ENCODE measurements at places on chromosomes 11 and 22.
A peak's percentile ranks its signal among the peaks of the same experiment; 100 is the strongest.

DNA sequence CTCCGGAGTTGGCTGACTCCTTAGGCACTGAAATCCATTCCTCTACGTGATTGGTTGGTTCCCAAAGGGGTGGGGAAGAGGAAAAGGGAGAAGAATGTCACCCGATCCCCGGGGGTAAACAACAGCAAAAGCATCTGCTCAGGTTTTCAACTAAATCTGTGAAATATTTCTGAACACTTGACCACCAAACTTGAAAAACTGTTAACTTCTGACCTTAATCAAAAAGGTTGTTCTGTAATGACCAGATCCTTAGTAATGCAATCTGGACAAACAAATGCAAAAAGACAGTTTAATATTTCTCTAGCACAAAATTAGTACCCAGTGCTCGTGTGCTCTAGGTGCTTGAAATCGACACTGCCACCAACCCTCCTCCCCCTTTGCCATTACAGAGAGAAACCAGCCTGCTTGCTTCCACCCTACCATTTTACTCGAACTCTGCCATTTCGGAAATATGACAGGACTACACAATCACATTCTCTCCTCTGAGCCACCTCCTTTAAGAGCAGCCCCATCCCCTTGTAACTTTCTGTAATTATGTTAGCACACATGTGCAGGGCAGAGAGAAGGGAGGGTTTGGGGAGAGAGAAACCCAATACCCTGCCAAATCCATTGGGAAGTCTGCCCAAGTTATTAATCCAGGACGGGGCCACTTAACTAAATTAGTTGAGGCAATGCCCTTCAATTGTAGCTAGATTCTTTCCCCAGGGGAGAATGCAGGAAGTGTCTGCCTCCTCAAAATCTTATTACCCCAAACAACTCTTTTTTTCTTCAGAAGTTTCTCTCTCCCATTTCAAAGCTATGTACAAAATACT is 113.8 kb downstream of the RBFOX2 start:
- no peak for DNase-seq

DNA sequence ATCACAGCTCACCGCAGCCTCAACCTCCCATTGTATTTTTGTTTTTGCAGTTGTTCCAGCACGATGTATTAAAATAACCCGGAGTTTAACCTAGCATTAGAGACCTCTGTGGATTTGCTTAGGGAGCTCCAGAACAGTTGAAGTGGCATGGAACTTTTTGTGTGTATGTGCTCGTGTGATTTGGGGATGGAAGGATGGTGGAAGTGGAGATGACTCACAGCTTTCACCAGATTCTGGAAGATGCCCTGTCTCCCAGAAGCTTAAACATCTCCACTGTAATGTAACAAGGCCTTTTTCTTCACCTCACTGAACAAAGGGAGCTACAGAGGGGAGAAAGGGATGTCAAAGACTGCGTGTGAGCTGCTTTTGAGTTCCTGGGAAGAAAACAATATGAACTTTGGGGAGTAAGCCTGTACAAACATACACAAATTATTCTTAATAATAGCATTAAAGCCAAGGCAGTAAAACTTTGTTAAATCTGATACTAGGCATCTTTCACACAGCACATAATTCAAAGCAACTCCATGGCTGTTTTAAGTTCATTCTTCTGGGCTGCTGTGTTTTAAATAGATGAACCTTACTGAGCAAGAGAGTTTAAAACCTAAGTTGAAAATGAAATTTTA is 226.4 kb downstream of the ADAMTS15 start:
- no peak for DNase-seq

DNA sequence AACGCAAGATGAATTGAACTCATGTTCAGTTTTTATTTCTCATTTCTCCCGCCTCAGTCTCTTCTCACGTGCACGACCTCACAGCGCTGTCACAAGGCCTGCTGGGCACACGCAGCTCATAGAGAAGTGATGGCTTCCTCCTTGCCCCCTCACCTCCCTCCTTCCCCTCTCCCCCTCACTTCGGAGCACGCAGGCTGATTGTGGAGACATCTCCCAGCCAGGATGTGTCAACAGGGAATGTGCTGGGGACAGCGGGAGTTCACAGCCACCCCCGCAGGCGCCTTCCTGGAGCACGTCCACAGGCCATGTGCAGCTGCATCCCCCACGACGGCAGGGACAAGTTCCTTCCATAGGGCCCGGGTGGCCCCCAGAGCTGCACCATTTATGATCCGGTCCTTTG is 29.1 kb upstream of the KRTAP5-6 start:
- DNase-seq = no peak

DNA sequence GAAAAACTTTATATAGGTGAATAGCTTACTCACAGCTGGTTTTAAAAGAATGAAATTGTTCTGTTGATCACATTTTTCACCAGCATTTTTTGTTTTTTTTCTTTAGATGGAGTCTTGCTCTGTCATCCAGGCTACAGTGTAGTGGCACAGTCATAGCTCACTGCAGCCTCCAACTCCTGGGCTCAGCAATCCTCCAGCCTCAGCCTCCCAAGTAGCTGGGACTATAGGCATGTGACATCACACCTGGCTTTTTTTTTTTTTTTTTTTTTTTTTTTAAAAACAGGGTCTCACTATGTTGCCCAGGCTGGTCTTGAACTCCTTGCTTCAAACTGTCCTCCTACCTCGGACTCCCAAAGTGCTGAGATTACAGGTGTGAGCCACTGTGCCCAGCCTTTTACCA is 3.6 kb downstream of the PACS1 start:
- DNase-seq = no peak

DNA sequence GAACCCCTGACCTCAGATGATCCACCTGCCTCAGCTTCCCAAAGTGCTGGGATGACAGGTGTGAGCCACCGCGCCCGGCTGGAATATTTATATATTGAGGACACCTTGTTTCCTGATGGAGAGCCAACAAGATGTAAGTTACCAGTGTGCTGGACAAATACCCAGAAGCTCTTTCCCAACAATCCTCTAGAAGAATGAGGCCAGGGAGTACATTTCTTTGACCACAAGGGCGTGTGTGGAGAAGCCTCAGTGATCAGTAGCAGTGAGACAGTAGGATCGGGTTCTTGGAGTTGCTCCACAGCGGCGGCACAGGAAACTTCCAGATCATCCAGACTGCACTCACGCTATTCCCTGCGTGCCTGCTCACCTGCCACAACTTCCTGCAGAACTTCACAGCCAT is 10.3 kb upstream of the POLA2 start:
- DNase-seq = no peak

DNA sequence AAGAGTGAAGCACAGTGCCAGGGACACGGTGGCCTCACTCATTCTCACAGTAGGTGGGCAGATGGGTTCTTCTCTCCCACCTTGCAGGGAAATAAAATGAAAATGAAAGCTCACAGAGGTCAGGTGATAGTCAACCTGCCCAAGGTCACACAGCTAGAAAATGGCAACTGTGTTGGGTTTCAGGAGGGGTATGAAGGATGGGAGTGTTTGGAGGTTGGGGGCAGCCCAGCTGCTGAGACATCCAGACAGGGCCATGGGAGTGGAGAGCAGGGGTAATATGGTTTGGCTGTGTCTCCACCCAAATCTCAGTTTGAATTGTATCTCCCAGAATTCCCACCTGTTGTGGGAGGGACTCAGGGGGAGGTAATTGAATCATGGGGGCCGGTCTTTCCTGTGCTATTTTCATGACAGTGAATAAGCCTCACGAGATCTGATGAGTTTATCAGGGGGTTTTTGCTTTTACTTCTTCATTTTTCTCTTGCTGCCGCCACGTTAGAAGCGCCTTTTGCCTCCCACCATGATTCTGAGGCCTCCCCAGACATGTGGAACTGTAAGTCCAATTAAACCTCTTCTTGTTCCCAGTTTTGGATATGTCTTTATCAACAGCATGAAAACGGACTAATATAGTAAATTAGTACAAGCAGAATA is 247.0 kb downstream of the TENM4 start:
- DNase-seq = no peak

- DNase-seq = peak; percentile 76
Observed at GRCh38 chr11:18720808-18721560, 5.0 kb downstream of the IGSF22 start.

DNA sequence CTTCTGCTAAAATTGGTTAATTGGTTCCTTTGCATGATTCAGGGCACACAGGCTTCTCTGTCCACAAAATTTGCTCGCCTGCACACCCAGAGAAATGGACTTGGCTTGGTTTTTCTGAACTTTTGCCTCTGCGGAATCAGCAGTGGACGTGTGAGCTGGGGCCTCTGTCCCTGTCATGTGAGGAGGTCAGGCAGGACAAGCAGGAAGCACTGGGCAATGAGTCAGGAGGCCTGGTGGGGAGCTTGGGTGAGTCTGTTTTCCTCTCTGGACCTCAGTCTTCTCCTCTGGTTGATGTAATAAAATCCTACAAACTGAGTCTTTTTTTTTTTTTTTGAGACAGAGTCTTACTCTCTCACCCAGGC is 10.4 kb upstream of the CELSR1 start:
- no peak for DNase-seq

GRCh38 chr11:1138097-1138496 is 19.7 kb upstream of the MUC5AC start:
- DNase-seq = no peak

GRCh38 chr11:80443177-80443576 is 1002.3 kb upstream of the TENM4 start:
- no peak for DNase-seq

DNA sequence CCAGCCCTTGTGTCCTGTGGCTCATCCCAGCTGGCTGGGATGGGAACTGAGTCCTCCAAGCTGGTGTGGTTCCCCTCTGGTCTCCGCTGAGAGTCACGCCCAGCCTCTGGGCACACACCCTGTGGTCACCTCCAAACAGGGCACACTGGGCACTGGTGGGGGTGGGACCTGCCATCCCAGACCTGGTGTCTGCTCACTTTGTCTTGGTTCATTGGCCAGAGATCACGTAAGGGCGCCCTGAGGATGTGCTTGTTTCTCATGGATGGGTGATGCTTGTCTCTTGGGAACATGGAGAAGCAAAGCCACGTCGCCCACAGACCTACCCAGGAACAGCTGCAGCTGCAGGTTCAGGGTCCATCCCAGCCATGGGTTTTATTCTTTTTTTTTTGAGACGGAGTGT is 43.1 kb downstream of the LRP5 start:
- DNase-seq = no peak

GRCh38 chr11:110857892-110858546 is 145.8 kb upstream of the ARHGAP20 start:
- no peak for DNase-seq

DNA sequence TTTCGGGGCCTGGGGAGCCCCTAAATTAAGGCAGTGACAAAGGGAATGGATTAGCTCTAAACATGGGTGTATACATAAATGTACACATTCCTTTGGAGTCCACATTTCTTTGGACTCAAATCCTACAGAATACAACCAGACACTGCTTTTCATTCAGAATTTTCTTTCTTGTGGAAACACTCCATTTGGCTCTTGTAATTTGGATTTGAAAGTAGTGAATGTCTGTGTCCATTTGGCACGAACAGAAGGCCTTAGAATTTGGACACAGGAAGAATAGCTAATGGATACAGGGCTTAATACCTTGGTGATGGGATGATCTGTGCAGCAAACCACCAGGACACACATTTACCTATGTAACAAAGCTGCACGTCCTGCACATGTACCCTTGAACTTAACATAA is 399.5 kb downstream of the NELL1 start:
- DNase-seq = no peak

GRCh38 chr11:102864724-102865123 is 10.1 kb downstream of the MMP12 start:
- DNase-seq = no peak

- DNase-seq = no peak
Observed at GRCh38 chr22:24930678-24931077, 15.8 kb downstream of the LHFPL7 start.

DNA sequence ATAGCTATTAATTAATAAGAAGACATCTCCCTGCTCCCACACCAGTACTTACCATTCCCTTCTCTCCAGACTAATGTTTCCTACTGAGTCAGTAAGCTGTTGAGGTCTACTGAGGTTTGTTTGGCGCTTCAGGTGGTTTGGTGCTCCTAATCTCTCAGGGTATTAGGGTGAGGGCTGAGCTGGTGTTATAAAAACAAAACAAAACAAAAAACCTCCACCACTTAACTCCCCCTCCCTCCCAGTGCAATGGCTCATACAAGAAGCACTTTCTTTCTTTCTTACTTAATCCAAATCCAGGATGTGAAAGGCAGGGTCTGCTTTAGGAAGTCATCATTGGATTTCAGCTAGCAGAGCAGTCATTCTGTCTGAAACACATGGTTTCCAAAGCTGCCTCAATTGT is 15.3 kb downstream of the CSTPP1 start:
- DNase-seq = no peak

DNA sequence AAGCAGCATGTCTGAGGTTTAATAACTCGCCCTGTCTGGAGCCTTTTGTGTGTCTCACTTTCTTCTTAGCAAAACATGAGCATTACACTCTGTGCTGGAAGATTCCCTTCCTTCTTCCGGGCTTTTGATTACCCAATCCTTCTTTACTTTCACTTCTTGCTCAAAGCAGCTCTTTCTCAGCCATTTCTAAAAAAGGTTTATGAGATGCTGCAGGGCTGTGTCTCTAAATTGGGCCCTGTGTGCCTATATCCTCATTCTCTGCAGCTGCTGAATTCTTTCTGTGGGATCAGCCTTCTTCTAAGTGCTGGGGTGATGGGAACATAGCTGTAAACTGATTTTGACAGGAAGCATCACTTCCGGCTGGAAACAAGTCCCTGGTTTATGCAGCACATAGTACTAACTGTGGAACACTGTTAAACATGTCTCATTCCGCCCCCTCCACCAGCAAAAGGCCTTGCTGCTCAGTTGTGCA is 71.8 kb downstream of the PIWIL4 start:
- DNase-seq = no peak

DNA sequence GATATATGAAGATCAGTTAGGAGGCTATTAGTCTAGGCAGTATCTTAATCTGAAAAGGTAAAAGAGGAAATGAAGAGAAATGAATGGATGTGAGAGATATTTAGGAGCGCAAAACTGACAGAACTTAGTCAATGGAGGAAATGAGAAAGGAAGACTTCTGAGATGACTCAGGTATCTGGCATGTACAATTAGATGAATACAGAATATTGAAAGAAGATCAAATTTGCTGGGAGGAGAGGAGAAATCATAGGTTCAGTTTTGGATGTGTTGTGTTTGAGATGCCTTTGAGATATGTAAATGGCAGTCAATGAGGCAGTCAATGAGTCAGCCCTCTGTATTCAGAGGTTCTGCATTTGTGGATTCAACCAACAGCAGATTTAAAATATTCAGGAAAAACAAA is 42.9 kb upstream of the GAB2 start:
- DNase-seq = no peak

DNA sequence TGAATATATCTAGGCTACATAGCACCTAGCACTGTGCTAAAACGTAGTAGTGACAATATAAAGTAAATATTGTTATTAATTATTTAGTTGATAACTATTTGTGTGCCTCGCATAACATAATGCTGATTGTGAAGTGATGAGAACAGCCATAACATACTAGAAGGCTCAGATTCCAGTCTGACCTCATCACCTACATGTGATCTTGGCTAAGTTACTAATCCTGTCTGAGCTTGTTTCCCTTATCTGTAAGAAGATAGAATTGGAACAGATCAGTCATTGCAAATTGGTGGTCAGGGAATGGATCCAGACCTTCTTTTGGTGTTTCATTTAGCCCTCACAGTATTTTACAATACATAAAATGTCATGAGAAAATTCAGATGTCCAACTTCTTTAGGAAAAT is 103.4 kb upstream of the SEZ6L start:
- DNase-seq = no peak

Measured in activated CD4-positive, alpha-beta T cell treated with anti-CD3 and anti-CD28 coated beads for 24 hours (primary cell).